Daoy (cell line): ENCODE measurements at places on chromosomes 2 and 18.

DNA sequence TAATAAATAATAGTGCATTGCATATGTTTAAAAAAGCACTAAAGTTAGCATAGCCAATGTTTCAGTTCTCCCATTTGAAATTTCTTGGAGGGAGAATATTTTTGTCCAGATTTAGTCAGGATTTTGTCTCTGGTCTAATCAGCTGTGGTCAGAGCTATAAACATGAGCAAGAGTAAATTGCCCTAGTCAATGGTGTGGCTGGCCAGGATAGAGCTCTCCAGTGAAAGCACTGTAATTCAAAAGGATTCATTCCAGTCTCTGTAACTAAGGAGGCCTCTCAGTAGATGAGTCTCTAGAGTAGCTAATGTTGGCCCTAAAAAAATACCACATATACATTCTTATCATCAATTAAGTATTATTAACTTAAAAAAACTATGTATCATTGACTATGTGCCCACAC is 241.6 kb downstream of the CDCA7 start:
- DNase-seq = no peak

- DNase-seq = no peak
These were observed 584.8 kb downstream of the MBD2 start for GRCh38 chr18:53639687-53640086.

- DNase-seq = no peak
These were observed 469.4 kb upstream of the SPRED2 start for GRCh38 chr2:65901756-65902155.

DNA sequence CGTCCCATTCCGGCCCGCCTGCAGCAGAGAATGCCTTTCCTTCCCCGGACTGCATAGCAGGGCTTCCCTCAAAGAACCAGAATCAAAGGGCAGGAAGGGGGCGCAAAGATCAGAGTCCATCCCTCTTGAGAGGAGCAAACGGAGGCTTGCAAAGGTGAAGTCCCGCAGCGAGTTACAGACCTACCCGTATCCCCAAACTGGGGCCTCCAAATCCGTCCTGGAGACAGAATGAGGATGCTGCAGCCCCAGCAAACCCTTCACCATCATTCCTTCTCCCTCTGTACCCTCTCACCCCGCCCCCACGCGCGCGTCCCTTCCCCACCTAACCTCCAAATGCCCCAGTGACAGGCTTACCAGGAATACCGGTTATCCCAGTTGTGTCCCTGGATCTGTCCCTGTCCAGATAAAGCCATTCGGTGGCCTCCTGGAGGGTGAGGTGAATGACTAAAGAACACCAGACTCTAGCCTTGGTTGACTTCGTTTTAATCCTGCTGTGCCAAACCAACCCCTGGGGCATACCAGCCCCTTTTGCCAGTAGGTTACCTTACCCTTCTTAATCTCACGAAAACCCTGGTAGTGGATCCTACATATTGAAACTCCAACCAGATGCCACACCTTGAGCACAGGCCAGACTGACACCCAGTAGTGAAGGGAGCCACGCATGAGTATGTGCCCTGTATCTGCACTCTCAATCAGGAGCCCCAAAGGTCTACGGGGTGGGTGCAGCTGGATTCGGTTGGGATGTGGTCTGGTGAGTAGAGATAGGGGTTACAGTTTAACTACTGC is 961 bp upstream of the SLC40A1 start:
- DNase-seq = peak; percentile 7

GRCh38 chr18:13319629-13320028 is 101.1 kb downstream of the LDLRAD4 start:
- no peak for DNase-seq

- DNase-seq = peak; percentile 98
These were observed 334.1 kb upstream of the MYT1L start for GRCh38 chr2:2664989-2665833.

DNA sequence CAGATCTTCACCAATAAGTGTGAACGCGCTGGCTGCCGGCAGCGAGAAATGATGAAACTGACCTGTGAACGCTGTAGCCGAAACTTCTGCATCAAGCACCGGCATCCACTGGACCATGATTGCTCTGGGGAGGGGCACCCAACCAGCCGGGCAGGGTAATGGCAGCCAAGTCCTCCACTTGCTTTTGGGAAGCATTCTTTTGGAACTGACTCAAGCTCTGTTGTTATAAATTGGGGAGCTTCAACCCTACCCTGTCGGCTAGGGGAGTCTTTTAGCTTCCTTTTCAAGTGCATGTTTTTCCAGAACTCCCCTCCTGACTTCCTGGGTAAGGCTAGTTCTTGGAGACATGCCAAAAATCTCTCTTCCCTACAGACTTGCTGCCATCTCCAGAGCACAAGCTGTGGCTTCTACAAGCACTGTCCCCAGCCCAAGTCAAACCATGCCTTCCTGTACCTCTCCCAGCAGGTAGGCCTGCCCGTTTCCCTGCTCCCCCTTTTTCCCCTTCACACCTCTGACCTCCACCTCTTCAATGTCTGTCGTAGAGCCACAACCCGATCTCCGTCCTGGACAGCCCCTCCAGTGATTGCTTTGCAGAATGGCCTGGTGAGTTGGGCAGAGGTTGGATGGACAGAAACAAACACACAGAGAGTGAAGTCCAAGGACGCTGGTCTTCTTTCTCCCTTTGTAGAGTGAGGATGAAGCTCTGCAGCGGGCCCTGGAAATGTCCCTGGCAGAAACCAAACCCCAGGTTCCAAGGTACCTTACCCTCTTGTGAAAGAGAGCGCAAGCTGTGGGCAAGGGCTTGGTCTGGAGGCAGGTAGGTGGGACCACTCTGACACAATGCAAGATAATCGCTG is 1.5 kb downstream of the ZFAND2B start:
- DNase-seq = no peak

DNA sequence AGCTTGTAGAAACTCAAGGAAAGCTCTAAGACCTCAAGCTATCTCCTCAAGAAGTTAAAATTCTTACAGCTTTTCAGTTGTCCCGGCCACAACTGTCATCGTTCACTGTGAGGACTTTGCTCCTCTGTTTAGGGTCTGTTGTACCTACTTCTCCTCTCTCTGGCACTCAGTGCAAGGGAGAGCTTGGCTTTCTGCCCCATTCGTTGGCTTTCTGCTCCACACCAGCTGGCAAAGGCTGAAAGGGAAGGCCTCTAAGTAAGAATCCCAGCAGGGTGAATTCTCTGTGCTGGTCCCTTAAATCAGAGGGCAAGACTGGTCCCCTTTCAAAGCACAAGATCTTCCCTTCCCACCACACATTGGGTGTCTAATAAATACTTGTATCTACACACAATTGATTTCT is 17.3 kb downstream of the ZBTB7C start:
- no peak for DNase-seq

DNA sequence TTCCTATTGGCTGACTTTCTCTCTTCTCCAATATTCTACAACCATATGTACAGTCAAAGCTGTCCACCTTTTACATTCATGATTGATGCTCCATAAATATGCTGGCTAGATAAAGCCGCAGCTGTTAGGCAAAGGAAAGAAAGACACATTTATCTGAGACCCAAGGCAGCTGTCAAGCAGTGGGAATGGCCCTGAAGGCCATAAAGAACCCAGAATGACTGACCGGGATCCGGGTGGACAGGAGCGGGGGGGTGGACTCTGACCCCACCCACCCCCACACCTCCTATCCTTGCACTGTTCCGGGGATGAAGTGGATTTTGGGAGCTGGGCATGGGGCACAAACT is 116.4 kb downstream of the RTP5 start:
- no peak for DNase-seq

GRCh38 chr18:4096486-4096885 is 358.6 kb downstream of the DLGAP1 start:
- peak; percentile 65 for DNase-seq

DNA sequence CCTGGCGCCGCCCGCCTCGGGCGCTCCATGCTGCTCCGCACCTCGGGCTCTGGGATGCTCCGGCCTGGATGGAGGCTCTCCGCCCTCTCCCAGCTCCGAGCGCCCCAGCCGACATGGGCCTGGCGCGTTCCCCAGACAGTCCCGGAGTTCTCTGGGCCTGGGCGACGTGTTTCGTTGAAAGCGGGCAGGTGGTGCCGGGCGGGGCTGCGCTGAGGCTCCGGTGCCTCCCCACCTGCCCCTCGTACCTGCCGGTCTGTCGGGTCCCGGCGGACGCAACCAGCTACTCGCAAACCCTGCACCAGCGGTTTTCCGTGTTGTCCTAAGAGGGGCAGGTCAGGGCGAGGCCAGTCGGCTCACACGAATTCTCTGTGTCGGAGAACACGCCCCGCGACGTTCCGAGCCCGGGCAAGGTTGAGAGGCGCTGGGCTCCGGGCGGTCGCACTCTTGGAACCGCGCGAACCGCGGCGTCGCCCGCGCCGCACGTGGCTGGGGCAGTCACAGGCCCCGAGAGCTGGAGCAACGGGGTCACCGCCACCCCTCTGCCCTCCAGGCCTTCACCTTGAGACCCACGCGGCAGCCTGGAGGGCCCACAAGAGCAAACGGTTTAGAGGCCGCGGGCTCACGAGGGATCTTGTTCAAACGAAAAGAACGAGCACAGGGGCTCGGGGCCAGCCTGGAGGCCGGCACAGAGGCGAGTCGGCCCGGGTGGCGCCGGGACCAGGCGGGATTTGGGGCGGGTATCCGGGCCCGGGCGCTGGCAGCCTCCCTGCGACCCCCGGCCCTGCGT is 4.2 kb upstream of the SIX2 start:
- no peak for DNase-seq

- no peak for DNase-seq
These were observed 13.4 kb upstream of the WIPF1 start for GRCh38 chr2:174611006-174611405.

DNA sequence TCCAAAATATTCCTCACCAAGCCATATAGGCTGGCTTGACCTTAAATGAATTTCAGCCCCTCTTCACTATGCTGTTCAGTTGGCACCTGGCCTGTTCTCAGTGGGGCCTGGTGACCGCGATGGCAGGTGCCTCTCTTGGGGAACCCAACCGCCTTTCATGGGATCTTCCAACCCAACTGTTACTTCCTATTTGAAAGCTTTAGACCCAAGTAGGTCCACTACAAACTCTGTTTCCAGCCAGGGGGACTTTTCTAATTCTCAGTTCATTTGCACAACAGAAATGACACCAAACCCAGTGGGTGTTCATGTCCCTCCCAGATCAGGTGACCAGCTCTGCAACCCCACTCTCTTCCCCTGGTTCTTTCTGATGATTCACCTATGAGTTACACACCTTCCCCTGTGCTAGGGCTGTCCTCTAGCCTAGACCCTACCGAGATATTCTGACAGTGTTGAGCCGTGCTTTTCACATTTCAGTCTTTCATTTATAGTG is 35.6 kb upstream of the NDUFV2 start:
- DNase-seq = no peak

DNA sequence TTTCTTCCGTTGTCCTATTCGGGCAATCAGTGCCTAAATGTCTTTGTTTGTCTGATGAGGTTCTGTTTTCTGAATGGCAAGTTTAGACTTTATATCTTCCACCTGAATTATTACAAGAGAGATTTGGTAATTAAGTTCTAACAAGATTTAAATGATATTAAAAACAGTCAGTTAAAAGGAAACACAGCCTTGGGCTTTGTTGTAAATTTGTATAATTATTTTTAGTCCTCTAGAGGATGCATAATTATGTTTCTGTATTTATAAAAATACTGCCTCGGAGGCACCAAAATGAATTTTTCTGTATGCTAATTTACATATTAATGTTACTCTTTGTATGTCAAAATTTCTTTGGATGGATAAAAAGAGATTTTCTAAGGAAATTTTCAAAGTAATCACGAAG is 136.7 kb downstream of the CDCA7 start:
- no peak for DNase-seq

DNA sequence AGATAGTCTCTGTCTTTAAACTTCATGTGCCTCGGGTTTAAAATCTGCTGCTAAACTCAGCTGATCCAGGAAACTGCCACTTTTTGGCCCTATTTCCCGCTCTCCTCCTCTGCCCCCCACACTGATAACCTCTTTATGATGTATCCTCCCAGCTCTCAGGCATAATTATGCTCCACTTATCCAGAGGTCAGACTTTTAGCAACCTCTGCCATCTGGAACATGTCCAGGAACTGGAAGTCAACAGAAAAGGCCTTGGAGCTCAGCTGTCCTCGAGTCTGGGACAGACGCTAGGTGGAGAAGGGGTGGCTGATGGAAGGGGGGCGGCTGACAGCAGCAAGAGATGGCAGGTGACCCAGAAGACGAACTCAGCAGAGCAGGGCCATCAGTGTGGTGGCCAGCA is 41.2 kb downstream of the ASAP2 start:
- no peak for DNase-seq

GRCh38 chr2:19070886-19071285 is 287.5 kb downstream of the OSR1 start:
- DNase-seq = no peak

- DNase-seq = peak; percentile 65
These were observed 133.9 kb downstream of the ZNF532 start for GRCh38 chr18:58998401-58999203.

DNA sequence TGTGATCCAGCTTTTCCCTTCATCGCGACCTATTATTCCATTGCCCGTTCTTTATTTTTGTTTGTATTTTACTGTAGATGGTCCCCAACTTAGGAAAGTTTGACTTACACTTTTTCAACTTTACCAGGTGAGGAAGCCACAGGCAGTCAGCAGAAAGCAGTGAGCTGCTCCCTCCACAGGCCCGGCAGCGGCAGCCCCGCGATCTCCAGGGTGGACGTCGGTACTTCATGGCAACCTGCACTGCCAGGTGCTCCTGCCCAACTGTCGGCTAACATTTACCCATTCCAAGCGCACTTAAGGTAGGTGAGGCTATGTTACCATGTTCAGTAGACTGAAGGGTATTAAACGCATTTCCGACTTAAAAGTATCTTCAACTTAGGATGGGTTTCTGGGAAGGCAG is 12.8 kb downstream of the ZNF516 start:
- DNase-seq = no peak

DNA sequence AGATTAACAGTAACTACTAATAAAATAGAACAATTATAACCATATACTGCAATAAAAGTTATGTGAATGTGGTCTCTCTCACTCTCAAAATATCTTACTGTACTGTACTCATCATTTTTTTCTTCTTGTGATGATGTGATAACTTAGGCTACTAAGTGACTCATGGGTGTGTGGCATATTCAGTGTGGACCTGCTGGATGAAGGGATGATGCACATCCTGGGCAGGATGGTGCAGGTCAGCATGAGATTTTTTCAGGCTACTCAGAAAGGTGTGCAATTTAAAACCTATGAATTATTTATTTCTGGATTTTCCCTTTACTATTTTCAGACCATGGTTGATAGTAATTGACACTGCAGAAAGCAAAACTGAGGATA is 90.7 kb downstream of the NCKAP5 start:
- peak; percentile 44 for DNase-seq

DNA sequence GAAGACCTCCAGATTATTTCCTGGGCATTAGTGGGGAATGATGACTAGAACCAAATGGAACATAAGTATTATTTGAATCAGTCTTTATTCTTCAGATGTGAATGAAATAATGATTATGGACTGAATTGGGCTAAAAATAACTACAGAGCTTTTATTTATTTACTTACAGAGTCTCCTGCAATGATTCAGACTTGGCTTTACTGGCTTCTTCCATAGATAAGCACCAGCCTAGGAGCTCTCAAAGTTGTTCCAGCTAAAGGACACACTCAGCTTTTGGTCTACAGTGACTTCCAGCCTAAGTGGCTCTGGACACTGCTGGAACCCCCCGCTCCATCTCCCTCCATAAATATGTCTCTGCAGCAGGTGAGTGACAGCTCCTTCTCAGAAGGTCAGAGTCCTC is 24.3 kb upstream of the ARHGAP25 start:
- no peak for DNase-seq
